ENCODE measurements at places on chromosomes 16 and 17.

- peak; percentile 38 for DNase-seq
These were observed 2.3 kb upstream of the PECAM1 start for GRCh38 chr17:64393000-64393402.

- no peak for DNase-seq
These were observed 269.8 kb upstream of the MYOCD start for GRCh38 chr17:12395733-12396354.

GRCh38 chr17:6079155-6079888 lies 9.1 kb downstream of the WSCD1 start:
- DNase-seq, result no peak

DNA sequence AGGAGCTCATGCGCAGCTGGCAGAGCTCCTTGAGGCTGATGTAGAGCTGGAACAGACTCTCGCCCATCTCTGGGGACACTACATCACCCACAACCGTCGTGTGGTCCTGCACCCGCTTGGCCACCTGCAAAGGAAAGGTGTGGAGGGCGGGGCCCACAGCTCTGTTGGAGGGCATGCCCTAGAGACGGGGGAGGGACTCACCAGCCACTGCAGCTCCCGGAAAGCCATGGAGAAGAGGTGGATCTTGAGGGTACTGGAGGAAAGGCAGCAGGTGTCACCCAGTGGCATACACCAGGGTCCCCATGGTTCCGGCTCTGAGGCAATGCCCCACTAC lies 8.6 kb downstream of the UNC13D start:
- DNase-seq, result no peak

DNA sequence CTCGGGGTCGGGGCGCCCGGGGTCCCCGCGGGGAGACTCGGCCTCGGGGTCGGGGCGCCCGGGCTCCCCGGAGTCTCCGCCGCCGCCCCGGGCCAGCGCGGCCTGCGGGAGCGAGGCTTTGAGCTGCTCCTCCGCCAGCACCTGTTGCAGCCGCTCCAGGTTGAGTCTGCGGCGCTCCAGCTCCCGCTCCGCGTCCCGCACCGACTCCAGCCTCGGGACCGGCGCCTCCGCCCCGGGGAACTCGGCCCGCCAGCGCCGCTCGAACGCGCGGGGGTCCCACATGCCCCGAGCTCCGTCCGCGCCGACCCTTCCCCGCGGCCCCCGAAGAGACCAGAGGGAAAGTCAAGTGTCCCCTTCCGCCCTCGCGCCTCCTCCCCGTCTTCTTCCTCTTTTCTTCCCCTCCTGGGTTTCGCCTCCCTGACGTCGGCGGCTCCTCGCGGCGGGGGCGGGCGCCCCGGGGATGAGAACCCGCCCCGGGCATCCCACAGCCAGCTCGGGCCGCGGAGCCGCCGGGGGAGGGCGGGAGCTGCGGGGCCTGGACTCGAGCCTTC lies 40.8 kb upstream of the BHLHA9 start:
- DNase-seq, result peak; percentile 47

- no peak for DNase-seq
These were observed 22.9 kb upstream of the CPPED1 start for GRCh38 chr16:12826559-12826958.

- DNase-seq, result peak; percentile 7
These were observed 647 bp downstream of the FBXL20 start for GRCh38 chr17:39400547-39401411.

DNA sequence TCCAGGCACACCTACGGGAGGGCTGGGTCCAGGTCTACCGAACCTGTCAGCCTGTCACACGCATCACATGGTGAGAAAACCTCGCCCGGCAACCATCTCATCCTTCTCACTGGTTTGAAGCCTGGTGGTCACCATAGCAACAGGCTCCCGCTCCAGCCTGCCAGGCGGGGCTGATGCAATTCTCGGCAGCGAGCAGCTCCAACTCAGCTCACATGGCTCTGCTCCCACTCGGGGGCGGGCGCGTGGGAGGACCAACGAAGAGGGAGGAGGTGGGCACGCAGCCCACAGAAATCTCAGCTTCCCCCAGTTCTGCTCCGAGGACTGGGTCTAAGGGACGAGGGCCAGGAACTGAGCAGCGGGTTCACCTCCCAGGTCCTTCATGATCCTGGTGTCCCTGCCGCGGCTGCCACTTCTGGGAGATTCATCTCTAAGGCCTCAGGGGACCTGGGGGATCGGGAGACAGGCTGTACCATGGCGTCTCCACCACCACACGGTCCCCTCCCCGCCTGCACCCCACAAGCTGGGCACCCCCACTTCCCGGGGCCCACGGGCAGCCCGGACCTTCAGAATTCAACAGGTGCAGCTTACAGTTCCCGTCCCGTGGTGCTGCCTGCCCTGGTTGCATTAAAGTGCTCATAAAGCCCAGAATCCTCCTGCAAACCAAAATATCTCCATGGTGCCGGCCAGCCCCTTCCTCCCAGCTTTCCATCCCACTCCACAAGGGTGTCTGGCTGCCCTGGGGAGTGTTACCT lies 25.8 kb downstream of the ABR start:
- no peak for DNase-seq

DNA sequence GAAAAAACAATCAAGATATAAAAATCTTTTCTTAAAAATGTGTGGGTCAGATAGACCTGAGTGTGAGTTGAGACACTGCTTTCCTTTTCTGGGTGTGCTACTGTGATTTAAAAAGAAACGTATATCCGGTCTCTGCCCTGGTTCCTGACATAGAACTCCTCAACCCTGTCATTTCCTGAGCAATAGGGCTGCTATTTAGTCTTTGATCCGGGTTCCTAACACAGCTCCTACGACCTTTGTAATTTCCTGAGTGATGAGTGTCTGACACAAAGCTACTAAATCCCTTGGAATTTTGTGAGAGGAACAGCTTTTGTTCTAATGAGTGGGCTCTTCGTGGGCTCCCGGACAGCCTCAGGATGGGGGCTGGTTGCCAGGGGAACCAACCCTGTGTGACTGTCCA lies 93.9 kb upstream of the FA2H start:
- DNase-seq, result no peak

GRCh38 chr17:73182616-73183310 lies 10.1 kb upstream of the COG1 start:
- no peak for DNase-seq

DNA sequence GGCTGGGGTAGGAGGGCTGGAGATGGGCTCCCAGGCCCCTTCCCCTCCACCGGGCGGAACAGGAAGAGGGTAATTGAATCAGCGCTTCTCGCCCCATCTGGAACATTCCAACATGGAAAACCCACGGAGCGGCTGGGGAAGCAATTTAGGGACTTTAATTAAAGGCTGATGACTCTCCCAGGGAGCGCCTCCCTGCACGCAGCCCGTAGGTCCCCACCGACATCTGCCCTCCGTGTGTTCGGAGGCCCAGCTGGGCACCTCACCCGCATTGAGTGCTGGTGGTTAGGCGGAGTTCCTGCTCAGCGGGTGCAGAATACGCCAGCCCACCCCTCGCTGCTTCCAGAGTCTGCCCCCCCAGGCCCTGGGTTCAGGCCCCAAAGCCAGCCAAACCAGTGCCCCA lies 10.0 kb downstream of the HS3ST6 start:
- no peak for DNase-seq

DNA sequence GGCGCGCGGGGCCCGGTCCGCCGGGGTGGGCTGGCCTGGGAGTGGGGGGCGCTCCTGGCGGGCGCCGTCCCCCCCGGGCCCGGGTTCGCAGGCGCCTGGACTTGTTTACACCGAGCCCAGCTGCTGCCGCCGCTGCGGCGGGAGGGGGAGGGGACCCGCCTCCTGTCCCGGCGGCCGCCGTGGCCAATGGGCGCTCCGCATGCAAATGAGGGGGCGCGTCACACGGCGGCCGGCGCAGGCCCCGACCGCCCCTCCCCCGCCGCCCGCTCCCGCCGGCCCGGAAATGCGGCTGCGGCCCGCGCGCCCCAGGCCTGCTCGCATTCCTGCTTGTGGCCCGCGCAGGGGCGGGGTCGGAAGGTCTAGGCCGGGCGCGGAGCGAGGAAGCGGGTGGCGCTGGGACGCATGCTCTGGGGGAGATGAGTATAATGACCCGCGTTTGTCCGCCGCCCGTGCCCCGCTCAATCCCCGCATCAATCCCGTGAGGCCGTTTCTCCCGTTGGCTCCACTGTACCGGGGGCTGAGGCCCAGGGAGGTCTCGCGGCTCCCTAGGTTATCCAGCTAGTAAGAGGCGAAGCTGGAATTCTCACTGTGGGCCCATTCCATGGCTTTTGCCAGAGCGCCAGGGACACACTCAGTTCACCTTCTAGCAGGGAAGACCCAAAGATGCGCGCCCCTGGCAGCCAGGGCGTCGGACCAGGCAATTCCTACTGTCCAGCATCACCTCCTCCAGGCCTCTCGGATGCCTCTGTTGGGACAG lies at the start of gene YPEL3:
Gene YPEL3, minus strand, starts transcription at position 109 of the 757 bp plus-strand sequence. CDS start 731 bp downstream, outside the sequence.
- DNase-seq, result peak; percentile 91

DNA sequence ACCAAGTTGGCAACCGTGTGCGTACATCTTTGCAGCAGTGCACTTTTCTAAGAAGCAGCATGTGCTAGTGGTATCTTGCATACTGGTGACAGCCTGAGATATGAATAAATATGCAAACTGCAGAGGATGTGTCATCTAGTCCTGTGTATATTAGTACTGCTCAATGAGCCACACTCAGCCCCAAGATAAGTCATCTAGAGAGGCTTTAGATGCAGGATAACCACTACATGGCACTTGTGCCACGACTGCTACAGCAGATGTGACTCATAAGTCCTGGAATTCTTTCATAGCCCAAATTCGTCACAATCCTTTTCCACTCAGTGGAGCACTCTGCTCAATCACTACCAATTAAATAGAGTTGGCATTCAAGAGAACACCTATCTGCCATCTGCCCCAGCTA lies 171.5 kb downstream of the AXIN2 start:
- no peak for DNase-seq

- DNase-seq, result no peak
These were observed 14.1 kb downstream of the AKAP1 start for GRCh38 chr17:57099165-57099564.

- DNase-seq, result no peak
These were observed 27.2 kb downstream of the SREBF1 start for GRCh38 chr17:17809531-17810083.

- no peak for DNase-seq
These were observed 32.7 kb downstream of the ADAMTS18 start for GRCh38 chr16:77402118-77402517.

DNA sequence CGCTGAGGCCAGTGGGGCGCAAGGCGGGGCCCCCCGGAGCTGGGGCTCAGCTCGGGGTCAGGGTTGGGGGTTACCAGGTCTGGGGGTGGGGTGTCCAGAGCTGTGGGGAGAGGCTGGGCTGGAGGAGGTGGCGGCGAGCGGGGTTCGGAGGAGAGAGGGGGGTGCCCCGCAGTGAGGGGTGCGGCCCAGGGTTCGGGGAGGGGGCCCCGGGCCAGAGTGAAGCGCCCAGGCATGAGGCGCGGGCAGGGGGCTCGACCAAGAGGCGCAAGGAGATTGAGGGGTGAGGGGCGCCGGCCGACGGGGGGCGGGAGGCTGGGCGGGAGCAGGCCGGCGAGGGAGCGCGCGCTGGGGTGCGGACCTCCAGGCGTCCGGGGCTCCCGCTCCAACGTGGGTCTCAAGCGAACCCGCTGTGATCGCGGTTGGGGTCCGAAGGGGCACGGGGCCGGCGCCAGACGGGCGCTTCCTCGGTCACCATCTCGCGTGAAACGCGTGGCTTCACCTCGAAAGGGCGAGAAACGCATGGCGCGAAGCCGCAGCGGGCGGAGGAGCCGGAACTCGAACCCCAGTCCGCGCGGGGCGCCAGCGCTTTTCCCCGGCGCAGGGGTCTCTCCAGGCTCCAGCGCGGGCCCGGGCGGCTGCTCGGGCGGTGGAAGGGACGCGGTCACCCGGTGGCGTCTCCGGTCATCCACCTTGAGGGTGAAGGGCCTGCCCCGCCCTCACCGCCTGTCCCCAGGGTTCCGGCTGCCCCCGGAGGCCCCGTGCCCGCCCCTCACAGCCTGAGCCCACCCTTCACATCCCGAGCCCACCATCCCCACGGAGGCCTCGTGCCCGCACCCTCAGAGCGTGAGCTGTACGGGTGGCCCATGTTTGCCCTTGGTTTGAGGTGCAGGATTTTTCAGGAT lies 846 bp downstream of the CPNE7 start:
- no peak for DNase-seq

- no peak for DNase-seq
These were observed 99.9 kb downstream of the OR1D5 start for GRCh38 chr17:2963332-2964027.

DNA sequence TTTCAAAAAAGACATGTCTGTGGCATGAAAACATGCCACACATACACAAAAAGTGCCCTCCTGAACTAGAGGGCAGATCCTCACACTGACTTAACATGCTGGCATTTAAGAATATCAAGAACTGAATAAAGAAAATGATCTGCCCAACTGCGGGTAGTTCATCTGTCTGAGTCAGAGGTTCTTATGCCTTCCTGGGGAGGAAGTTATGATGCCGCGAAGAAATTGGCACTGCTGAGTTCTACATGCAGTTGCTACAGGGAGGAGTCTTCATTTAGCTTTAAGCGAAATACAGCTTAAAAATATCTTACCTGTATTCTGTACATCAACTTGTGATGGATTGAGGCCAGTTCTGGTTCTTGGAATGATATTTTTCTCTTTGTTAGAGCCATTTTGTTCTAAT lies 6.3 kb downstream of the ALDH3A2 start:
- no peak for DNase-seq

DNA sequence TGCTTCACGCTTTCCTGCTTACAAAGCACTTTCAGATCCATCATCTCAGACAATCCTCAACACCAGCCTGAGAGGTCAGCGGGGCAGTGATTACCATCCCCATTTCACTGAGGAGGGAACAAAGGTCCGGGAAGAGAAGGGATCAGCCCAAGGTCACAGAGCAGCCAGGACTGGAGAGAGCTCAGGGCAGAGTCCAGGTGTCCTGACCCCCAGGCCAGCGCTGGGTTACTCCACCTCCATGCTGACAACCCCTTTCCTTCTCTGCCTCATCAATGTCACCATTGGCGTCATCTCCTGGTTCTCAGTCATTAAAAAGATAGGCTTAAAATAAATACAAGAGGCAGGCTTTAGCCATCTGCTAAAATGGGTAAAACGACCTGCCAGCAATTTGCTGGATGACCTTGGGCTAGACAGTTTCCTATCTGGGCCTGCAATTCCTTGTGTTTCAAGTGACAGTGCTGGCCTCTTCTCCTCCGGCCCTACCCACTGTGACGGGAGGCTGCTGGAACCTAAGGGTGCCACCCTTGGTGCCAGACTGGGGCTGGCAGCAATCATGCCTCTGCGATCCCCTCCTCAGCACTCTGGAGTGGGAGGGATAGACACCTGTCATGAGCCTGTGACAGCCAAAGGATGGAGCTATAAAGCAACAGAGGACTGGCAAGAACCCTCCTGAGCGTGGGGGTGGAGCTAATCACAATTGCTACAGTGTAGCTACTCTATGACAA lies 79.5 kb upstream of the CCL1 start:
- no peak for DNase-seq

All from CD4-positive, alpha-beta T cell treated with Interleukin-4 for 1 hour (primary cell).